ENCODE measurements at places on chromosomes 3 and 15. TPM values are rescaled to one million over a fixed set of nuclear protein-coding genes. Genes with fewer than 3 reads are reported as not detected.

DENND6A gene
- 32.5 TPM for total RNA-seq

HESX1 gene
- total RNA-seq, result 0.62 TPM

SLC12A1 gene
- not detected for total RNA-seq

CCDC54 gene
- total RNA-seq, result not detected

TMEM212 gene
- total RNA-seq, result not detected

RAB6B gene
- 6.9 TPM for total RNA-seq

ITGA11 gene
- total RNA-seq, result 23.1 TPM

RLBP1 gene
- not detected for total RNA-seq

P2RY1 gene
- 3.1 TPM for total RNA-seq

CHRNA5 gene
- total RNA-seq, result 0.74 TPM

HEG1 gene
- total RNA-seq, result 123 TPM

AMOTL2 gene
- 56.5 TPM for total RNA-seq

XYLB gene
- 6.3 TPM for total RNA-seq

CCR8 gene
- total RNA-seq, result not detected

SH2D7 gene
- not detected for total RNA-seq

CHST2 gene
- 3.4 TPM for total RNA-seq

GP5 gene
- total RNA-seq, result 0.05 TPM

MESP2 gene
- 0.32 TPM for total RNA-seq

KBTBD13 gene
- 0.37 TPM for total RNA-seq

MUSTN1 gene
- total RNA-seq, result 105 TPM

CRABP1 gene
- not detected for total RNA-seq

GALNT15 gene
- total RNA-seq, result 62.2 TPM

LRRC2 gene
- 5.7 TPM for total RNA-seq

GOLGA6L2 gene
- total RNA-seq, result not detected
